Lower leg skin (tissue), 4 donors: ENCODE measurements at places on chromosomes 5 and 9. TPM values are rescaled to one million over a fixed set of nuclear protein-coding genes. Genes with fewer than 3 reads are reported as not detected.

DNA sequence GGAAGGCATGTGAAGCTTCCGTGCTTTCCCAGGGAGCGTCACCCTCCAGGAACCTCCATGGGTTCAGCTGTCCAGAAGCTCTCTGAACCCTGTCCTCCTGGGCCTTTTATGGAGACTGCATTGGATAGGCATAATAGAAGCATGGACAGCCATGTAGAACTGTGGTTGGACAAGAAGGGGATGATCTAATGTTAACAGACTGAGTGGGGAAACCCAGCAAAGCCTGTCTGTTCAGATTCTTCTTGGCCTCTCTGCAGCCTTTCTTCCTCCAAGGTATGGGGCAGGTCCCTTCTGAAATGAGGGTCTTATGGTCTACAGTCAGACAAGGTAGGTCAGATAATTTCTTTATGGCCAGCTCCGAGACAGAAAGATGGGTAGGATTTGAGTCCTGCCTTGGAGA lies 59.1 kb upstream of the CTNNA1 start:
- DNase-seq: no peak

- no peak for DNase-seq
These were observed 62.2 kb downstream of the INIP start for GRCh38 chr9:112655668-112656067.

DNA sequence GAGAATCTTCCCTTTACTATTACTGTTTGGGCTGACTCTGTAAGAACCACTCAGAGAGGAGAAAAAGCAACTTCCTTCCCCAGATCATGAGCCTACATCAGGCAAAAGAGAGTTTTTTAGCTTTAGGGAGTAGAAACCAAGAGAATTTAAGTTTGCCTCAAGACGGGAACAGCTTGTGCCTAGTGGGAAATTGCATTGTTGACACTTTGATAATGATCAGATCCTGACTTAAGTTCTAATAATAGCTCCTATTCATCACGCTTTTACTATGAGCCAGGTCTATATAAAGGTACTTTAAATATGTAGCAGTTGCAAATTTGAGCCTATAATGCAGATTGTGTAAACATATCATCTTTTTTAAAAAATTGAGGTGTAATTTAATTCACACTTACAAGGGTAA lies 298.2 kb downstream of the MAN2A1 start:
- DNase-seq: no peak

CAMSAP1 gene
- 34.9 TPM for total RNA-seq

DNA sequence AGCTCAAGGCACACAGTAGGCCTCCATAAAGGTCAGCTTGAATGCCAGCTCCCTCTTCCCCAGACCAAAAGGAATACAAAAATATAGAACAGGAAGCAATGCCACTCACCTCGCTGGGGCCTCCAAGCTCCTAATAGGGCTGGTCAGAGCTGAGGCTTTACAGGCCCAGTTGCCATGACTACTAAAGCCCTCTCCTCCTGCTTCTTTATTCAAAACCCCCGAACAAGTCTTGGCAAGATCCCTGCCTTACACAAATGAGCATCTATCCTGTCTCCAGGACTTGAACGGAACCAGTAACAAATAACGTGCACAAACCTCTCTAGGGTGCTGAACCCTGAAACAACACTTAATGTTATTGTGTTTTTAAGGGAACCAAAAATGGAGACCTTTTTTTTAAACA lies 136.3 kb downstream of the SIL1 start:
- DNase-seq: no peak
